ENCODE measurements at places on chromosomes 2 and 18.

DNA sequence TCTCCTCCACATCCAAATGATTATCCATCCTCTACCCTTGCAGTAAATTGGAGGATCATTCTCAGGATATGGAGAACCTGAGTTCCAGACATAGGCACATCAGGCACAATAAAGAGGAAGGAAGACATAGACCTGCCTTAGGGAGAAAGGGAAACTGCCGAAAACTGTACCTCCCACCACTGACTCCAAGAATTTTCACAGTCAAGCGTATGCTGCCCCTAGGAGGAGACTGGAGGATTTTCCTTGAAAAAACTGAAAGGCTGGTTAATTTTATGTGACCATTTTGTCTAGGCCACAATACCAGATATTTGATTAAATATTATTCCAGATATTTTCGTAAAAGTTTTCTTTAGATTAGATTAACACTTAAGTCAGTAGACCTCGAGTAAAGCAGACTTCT, 638.5 kb upstream of the PKDCC start:
- no peak for DNase-seq

DNA sequence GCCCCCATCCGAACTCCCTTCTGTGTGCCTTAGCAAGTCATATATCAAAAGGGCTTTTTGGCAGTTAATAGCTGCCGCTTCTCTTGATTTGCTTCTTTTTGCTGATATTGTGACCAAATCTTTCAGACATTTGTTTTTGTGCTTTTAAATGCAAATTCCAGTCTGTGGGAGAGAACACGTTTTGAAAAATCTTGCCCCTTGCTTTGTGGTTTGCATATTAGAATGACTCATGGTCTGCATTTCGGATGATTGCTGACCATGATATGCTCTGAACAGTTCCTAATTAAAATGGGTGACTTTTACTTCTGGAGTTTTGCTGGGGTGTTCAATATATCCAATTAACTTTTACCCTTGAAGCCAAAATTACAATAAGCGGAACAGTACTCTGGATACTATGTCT, 58.2 kb upstream of the ST6GAL2 start:
- no peak for DNase-seq

- DNase-seq = no peak
Measured at GRCh38 chr2:165402162-165402561, 67.3 kb upstream of the CSRNP3 start.

GRCh38 chr18:28007841-28008240, 169.1 kb downstream of the CDH2 start:
- DNase-seq = no peak

DNA sequence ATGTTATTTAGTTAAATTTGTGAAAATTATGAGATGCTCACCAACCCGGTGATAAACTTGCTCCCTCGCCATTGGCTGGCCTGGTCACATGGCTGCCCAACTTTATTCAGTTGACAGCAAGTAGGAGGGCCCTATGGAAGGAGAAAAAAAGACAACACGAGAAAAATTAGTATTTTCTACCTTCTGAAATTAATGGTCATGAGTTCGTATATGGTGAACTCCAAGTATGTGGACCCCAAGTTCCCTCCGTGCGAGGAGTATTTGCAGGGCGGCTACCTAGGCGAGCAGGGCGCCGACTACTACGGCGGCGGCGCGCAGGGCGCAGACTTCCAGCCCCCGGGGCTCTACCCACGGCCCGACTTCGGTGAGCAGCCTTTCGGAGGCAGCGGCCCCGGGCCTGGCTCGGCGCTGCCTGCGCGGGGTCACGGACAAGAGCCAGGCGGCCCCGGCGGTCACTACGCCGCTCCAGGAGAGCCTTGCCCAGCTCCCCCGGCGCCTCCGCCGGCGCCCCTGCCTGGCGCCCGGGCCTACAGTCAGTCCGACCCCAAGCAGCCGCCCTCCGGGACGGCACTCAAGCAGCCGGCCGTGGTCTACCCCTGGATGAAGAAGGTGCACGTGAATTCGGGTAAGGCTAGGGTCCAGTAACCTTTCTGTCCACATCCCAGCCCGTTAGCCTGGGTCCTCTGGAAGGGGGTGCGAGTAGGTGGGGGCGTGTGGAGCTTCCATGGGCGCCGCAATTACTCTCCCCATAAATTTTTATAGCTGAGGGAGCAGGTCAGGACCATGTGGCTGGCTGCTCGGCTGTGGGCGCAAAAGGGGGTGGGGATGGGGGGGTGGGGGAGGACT, at the start of gene HOXD4:
HOXD4 (plus strand) TSS at position 109 of the 846 bp plus-strand sequence; CDS start at position 193, 84 bp downstream.
- DNase-seq = peak; percentile 26

DNA sequence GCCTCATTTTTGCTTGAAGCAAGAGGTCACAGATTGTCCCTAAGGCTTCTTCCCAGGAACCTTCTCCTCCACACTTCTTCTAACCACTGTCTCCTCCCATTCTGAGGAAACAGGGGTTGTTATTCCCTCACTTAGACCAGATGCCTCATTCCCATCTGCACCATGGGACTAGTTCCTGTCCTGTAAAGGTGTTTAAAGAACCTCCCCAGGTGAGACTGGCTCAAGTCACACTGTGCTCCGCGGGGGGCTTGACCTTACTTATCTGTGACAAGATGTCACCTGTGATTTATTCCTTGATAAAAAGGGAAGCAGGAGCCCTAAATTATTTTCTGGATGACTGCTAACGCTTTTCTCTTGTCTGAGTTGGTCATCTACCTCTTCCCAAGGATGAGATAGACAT, 8.2 kb upstream of the CDH2 start:
- no peak for DNase-seq

GRCh38 chr2:219643788-219644398, 16.5 kb downstream of the SLC4A3 start:
- DNase-seq = no peak

DNA sequence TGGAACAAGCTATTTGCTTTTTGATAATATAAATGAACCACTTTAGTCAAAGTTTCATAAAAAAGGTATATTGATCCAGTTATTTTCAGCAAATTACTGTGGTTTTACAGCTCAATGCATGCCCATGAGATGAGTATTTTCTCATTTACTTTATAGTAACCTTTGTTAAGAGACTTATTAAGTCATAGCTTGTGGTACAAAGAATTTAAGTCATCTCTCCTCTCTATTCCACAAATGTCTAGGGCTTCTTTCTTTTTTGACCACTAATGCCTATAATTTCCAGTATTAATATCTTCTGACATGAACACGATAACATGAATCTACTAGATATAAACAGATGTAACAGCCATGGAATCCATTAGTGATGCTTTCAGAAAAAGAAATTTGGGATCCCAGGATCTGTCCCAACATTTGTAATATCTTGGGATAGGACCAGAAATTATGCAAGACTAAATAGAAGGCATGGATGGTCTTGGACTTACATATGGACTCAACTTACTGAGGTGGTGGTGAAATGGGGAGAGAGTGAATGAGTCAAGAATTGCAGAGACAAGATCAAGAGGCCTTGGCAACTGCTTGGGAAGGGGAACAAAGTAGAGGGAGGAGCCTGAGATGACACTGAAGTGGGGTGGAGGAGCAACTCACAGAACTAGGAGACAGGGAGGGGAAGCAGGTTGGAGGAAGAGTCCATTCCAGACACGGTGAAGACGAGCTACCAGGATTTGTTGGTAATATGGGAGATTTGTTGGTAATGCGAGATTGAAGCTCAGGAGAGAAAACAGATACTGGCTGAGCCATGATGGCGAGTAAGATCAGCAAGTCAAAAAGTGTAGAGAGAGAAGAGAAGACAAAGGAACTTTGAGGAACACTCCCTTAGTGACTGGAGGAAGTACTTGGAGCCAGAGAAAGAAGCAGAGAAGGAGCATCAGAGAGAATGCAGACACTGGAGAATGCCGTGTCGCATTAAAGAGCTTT, 42.4 kb upstream of the KDM3A start:
- DNase-seq = no peak

DNA sequence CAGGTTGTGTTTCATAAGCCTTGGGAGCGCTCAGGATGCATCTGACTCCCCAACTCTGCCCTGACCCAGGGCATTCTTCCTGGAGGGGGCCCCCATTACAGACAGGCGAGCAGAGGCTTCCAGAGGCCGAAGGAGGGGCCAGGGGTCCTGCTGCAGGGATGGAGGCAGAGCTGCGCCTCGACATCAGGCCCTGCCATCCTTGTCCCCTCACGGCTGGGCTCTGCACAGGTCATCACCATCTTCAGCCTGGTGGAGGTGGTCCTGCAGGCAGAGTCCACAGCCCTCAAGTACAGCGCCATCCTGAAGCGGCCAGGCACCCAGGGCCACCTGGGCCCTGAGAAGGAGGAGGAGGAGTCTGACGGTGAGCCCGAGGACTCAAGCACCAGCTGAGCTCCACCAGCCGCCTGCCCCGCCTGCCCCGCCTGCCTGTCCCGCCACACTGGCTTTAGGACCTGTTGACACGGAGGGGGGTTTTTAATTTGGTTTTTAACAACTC, 42.3 kb upstream of the ALPP start:
- peak; percentile 9 for DNase-seq

DNA sequence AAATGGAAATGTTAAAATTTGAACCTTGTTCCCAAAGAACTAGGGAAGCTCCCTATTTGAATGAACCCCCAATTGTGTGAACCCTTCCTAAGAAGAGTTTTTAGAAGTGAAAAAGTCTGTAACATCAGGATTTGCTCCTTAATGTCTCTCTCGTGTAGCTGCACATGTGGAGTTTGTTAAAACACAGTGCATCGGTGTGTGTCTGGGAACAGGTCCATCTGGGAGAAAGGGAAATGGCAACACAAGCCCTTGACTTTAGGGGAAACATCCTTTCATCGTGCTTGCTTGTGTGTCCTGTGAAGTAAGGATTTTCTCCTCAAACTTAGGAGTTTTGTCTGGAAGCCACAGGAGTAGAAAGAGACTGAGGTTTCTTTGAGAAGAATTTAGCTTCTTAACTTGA, 203.9 kb downstream of the PRKCE start:
- DNase-seq = no peak

DNA sequence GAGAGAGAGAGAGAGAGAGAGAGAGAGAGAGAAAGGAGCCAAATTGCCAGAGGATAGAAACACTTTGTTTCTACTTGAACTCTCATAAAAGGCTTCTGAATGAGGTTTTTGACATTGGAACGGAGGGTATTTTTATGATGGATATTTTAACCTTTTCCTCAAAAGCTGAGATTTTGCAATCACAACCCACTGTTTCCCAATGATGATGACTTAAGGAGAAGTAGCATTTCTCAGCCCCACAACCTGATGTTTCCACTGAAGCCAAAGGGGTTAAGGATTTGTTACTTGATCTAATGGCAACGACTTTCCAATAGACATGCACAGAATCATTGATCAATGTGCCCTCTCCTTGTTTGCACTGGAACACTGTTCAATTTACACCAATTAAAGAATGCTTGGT, 67.1 kb upstream of the POU3F3 start:
- DNase-seq = no peak

DNA sequence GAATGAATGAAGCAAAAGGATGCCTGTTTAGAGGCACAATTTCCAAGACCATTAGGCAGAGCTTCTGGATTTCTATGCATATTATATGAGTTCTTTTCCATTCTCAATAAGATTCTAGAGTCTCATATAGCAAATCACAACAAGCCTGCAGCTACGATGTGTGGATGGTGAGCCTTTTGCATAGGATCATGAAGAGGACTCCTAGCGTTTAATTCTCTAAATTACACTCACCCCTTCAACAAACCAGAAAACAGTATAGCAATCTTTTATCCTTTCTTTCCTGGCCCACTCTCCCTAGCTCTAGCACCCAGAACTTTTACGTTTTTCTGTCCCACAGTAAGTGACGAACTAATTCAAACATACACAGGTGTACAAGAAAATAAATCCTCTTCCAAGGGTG, 293.1 kb upstream of the KLHL29 start:
- no peak for DNase-seq

DNA sequence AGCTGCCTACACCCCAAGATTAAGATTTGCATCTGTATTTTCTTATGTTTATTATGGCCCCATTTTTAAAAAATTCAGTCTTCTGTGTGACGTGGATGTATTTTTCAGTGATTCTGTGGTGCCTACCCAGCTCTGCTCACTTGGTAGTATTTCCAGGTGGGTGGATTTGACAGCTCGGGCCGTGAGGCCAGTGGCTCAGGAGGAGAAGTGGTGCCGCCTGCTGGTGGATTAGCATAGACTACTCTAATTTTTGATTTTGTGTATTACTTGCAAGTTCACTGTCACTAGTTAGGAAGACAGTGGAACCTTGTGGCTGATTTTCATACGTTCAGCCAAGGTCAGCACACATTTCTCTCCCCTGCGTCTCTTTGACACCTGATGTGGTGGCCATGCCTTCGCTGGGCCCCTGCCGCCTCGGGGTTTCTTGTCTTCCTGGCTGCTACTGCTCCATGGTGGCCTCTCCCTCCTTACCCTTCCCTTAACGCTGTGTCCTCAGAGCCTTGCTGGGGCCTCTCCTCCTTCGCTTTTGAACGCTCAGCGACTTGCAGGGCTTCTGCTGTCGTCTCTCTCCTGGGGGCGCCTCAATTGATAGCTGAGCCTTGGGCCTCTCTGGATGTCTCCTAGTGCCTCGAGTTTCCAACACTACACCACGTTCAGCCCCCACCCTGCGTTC, 89.4 kb downstream of the DGKD start:
- DNase-seq = peak; percentile 82

DNA sequence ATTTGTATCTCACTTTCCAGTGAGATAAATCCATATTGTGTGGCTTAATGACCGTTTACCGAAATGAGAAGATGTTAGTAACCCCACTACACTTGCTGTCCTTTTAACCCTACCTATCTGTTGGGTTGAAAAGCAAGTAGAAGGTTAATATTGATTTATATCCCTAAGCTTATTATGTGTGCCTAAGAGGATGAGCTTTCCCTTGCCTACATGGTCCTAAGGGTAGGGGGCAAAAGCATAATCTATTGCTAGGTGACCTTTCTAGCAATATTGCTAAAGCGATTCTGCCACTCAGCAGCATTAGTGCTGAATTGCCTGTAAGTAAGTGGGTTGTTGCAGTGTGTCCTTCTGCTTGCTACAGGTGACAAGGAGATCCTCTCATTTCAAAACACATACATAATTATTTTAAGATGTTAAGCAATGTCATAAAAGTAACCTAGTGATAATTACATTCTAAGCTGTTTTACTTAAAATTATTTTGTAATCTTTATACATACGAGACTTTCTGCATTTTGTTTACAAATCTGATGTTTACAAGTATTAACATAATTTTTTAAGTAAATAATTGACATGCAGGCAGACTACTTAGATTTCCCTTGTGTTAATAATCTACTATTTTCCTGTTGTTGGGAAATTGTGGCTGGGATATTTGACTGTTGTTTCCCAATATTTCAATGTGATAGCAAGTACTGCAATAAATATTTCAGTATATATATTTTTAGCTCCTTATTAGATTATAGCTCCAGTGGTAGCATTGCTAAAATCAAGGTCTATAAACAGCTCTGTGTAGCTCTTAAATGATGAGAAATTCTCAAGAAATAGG, 49.1 kb upstream of the CABYR start:
- DNase-seq = no peak

DNA sequence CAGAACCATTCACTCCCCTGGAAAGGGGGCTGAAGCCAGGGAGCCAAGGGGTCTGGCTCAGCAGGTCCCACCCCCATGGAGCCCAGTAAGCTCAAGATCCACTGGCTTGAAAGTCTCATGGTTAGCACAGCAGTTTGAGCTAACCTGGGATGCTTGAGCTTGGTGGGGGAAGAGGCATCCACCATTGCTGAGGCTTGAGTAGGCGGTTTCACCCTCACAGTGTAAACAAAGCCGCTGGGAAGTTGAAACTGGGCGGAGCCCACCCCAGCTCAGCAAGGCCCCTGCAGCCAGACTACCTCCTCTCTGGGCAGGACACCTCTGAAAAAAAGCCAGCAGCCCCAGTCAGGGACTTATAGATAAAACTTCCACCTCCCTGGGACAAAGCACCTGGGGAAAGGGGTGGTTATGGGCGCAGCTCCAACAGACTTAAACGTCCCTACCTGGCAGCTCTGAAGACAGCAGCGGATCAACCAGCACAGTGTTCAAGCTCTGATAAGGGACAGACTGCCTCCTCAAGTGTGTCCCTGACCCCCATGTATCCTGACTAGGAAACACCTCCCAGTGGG, 14.7 kb upstream of the TTC32 start:
- DNase-seq = no peak

Data from activated T-cell treated with anti-CD3 and anti-CD28 coated beads, Interleukin-2, amount 50 U/mL, for 24 hours (primary cell).